ENCODE measurements at places on chromosomes 4 and X.

GRCh38 chrX:76555816-76556215 lies 128.3 kb downstream of the MAGEE1 start:
- peak; percentile 7 for DNase-seq

DNA sequence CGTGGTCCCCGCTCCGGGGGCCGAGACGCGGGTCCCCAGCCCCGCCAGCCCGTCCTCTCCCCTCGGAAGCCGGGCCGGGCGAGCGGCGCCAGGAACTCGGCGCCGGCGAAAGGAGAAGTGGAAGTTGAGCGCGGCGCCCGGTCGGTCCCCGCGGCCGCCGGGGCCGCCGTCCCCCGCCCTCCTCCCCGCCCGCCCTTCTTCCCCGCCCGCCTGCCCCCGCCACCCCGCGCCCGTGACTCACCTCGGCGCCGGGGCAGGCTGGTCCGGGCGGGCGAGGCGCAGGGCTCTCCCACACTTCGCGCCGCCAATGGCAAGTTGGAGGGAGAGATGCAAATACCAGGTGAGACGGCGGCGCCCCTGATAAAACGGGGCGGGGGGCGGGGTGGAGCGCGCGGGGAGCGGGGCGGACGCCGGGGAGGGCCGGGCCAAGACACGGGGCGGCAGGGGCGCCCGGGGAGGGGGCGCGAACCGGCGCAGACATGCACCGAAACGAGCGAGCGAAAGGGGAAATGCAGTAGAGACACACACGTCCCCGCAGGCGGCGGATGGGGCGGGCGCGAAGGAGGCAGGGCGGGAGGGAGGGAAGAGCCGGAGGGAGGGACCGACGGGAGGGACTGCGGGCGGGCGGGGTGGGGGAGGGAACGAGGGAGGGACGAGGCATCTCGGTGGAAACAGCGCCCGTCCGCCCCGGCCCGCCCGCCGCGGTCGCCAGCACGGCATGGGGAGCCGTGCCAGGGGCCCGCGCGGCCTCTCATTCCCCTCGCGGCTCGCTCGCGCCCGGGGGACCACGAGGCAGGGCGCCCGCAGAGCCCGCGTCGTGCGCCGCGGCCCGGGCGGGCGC lies at the start of gene ELF4:
Gene ELF4, minus strand, starts transcription at position 119 of the 841 bp plus-strand sequence. CDS start 29,167 bp downstream, outside the sequence.
- DNase-seq = no peak

GRCh38 chr4:6128221-6128850 lies 72.0 kb downstream of the JAKMIP1 start:
- DNase-seq = no peak

GRCh38 chr4:107689912-107690587 lies 30.0 kb downstream of the PAPSS1 start:
- no peak for DNase-seq

GRCh38 chrX:5842601-5843000 lies 386.1 kb downstream of the NLGN4X start:
- DNase-seq = no peak

DNA sequence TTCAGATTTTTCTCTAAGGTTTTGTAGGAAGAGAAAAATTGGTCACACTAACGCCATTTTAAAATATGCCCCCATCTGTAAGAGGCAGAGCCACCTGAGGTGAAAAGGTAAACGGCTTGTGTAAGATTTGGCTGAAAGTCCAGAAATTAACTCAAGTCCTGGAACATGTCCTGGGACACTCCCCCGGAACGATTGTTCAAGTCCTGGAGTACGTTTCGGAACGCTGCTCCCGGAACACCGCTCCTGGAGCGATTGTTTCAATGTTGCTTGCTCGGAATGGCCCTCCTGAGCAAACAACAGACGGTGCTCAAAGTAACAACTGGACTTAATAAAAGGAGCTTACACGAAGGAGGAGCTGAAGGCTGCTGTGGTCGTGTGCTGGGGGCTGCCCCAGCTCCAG lies 796.5 kb upstream of the SLIT2 start:
- DNase-seq = no peak

DNA sequence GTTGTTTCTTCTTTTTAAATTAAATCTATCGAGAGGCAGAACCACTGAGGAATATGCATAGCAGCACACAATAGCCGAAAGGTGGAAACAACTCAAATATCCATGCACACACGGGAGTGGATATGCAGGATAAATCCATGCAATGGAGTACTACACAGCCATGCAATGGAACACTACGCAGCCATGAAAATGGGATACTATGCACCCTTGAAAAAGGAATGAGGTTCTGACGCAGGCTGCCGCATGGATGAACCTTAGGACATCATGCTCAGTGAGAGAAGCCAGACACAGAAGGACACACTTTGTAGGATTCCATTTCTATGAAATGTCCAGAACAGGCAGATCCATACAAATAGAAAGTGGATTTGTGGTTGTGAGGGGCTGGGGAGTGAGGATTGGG lies 18.4 kb upstream of the P2RY8 start:
- DNase-seq = no peak

- DNase-seq = no peak
Measured at GRCh38 chrX:153740631-153741222, 16.1 kb downstream of the ABCD1 start.

DNA sequence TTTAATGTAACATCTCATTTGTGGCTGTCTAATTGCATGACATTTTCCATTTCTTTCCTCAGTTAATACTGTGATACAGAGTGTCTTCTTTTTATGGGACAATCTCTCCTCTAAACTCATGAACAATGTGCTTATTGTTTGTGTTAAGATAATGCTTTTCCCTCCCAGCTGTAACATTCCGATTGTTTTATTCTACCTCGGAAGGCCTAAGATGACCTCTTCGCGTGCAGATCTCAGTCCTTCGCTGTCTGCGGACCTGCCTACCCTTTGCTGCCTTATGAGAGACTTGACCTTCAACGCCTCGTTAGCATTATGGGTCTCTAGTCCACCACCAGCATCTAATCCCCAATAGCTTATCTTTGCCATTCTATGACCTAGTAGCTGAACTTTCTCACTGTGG lies 29.8 kb upstream of the ZFP42 start:
- DNase-seq = no peak

- DNase-seq = no peak
Measured at GRCh38 chr4:65046192-65047133, 623.8 kb downstream of the EPHA5 start.

GRCh38 chr4:55381502-55381901 lies 14.3 kb upstream of the TMEM165 start:
- DNase-seq = no peak
